ENCODE measurements at places on chromosomes 3 and 15.

- DNase-seq = no peak
Measured at GRCh38 chr3:147343926-147344325, 62.4 kb downstream of the ZIC4 start.

DNA sequence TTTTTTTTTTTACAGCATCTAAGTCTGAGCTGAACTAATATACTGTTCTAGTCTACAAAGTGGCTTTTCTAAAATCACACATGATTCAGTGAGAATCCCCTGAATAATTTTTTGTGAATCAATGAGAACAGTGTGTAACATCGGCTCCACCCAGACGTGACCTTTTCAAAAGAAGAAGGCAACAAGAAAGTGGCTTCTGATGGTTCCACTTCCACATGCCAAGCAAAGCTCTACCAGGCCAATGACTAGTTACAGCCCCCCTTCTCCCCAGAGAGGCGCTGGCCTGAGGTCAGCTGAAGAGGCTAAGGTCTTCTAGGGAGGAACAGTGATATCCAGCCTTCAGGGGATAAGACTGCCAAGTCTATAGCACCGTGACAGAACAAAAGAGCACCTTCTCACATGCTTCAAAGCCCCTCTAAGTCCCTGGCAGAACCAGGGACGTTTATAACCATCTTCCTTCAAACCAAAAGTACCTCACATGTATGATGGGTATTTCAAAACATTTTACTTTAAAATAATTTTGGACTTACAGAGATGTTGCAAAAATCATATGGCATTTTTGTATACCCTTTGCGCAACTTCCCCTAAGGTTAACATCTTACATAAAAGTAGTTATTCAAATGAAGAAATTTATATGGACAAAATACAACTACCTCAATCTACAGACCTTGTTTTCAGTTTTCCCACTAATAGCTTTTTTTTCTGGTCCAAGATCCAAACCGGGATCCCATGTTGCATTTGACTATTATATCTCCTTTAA lies 177.9 kb downstream of the OSBPL10 start:
- no peak for DNase-seq

GRCh38 chr15:61380270-61380669 lies 151.2 kb upstream of the RORA start:
- no peak for DNase-seq

GRCh38 chr15:75493732-75494131 lies 42.2 kb upstream of the SIN3A start:
- DNase-seq = no peak

GRCh38 chr15:82851306-82851850 lies 42.0 kb downstream of the WHAMM start:
- no peak for DNase-seq

GRCh38 chr3:163832547-163832946 lies 1245.7 kb downstream of the SI start:
- no peak for DNase-seq

- DNase-seq = no peak
Measured at GRCh38 chr3:125349556-125350165, 25.5 kb downstream of the ZNF148 start.

- no peak for DNase-seq
Measured at GRCh38 chr3:71873093-71873611, 88.2 kb upstream of the PROK2 start.

DNA sequence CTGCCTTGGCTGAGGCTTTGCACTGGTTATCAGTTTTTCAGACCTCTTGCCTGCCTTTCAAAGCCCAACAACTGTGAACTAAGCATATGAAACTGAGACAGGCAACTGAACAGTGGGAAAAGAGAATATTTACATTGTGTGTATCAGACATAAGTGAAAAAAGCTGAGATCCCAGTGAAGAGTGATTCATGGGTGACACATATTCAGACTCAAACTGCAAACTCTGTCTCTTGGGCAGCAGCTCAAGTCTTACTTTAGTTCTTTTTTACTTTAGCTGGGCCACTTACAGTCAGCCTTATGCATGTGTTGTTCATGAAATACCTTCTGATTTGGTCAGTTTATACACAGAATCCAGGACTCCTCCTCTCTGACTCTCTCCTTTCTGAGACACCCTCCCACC lies 19.2 kb downstream of the SUCLG2 start:
- no peak for DNase-seq

GRCh38 chr3:46926039-46926438 lies 48.5 kb downstream of the PTH1R start:
- DNase-seq = no peak

DNA sequence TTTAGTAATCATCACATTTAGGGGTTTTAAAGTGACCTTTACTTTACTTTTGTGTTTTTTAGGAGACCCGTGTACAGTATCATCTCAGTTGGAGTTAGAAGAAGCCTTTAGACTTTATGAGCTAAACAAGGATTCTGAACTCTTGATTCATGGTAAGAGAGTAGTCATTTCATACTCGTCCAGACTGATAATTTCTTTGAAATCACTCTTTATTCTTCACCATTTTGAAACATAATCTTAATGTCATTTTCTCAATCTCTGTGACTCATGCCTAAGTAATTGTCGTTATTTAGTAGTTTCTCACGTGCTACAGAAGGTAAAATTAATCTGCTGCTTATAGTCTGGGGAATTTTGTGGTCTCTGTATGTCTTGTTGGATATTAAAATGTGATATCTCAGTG lies 37.7 kb downstream of the PRKCI start:
- no peak for DNase-seq

GRCh38 chr3:181716966-181717365 lies 5.2 kb downstream of the SOX2 start:
- no peak for DNase-seq

GRCh38 chr3:84165328-84165727 lies 793.5 kb upstream of the CADM2 start:
- DNase-seq = no peak

- DNase-seq = no peak
Measured at GRCh38 chr3:163327086-163327485, 1751.2 kb downstream of the SI start.

DNA sequence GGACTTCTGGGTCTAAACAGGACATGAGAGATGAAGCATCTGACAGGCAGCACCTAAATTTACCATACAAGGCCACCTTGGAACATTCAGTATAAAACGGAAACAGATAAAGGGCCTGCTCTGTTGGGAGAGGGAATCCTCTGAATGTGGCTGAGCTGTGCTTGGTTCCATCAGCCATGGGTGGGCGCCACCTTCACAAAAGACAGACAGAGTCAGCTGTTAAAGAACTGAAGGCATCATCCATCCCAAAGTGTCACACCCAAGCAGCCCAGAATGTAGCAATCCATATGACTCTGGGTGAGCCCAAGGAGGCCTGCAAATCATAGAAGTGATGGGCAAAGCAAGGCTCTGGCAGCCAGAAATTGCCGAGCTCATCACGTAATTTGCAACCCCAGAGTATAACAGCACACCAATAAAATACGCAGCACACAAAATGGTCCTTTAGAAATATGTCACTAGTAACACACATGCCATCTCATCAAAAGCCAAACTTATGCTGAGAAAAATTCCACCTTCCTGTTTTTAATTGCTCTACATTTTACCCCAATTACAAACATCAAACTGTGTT lies 24.8 kb upstream of the RBP1 start:
- DNase-seq = peak; percentile 35

GRCh38 chr15:89141885-89142284 lies 53.6 kb downstream of the ABHD2 start:
- DNase-seq = no peak

- DNase-seq = peak; percentile 56
Measured at GRCh38 chr15:73127302-73127936, 75.2 kb downstream of the NEO1 start.

GRCh38 chr3:146803745-146804144 lies 198.6 kb upstream of the PLSCR5 start:
- no peak for DNase-seq

DNA sequence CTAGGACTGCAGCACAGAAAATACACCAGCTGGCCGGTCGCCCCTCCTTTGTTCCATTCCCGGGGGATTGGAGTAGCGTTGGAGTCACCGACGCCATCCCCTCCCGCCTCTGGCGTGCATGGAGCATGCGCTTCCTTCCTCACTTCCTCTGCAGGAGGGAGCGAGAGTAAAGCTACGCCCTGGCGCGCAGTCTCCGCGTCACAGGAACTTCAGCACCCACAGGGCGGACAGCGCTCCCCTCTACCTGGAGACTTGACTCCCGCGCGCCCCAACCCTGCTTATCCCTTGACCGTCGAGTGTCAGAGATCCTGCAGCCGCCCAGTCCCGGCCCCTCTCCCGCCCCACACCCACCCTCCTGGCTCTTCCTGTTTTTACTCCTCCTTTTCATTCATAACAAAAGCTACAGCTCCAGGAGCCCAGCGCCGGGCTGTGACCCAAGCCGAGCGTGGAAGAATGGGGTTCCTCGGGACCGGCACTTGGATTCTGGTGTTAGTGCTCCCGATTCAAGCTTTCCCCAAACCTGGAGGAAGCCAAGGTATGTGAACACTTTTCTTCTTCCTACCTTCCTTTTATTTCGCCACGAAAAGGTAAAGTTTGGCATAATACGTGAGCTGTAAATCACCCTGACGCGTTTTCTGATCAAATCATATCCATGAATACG lies at the start of gene SCG3:
Gene SCG3, plus strand, starts transcription at position 201 of the 661 bp plus-strand sequence. Its CDS starts 253 bp downstream, at position 454.
- DNase-seq = peak; percentile 70

- no peak for DNase-seq
Measured at GRCh38 chr3:51610708-51611107, 60.3 kb upstream of the TEX264 start.

GRCh38 chr3:157837336-157837735 lies 268.9 kb downstream of the SHOX2 start:
- DNase-seq = no peak

DNA sequence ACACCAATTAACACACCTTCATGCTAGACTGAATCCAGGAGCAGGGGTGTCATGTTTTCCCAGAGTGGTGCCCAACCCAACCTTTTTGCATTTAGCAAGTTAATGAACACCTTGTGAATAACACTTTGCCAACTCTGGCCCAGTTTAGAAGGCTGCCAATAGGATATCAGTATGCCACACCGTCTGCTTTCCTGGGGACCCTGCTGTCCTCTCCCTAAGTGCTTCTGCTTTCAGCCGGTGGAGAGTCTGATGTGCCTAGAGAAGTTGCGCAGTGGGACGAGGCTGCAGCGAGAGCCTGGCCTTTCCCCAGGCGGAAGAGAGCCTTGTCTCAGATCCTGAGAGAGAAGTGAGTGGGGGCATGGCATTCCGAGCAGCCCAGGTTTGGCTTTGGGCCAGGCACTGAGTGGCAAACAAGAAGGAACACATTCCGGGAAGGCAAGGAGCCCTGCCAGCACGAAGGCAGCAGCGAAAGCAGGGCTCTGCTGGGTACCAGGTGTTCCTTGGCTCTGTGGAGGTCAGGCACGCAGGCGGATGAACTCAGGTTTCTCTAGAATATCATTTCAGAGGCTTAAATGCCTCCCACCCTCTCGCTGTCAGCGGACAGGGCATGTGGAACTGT lies 36.9 kb downstream of the SENP8 start:
- DNase-seq = no peak

GRCh38 chr3:177752831-177753230 lies 555.5 kb upstream of the TBL1XR1 start:
- DNase-seq = no peak

- no peak for DNase-seq
Measured at GRCh38 chr3:99315896-99316295, 322.5 kb upstream of the COL8A1 start.

DNA sequence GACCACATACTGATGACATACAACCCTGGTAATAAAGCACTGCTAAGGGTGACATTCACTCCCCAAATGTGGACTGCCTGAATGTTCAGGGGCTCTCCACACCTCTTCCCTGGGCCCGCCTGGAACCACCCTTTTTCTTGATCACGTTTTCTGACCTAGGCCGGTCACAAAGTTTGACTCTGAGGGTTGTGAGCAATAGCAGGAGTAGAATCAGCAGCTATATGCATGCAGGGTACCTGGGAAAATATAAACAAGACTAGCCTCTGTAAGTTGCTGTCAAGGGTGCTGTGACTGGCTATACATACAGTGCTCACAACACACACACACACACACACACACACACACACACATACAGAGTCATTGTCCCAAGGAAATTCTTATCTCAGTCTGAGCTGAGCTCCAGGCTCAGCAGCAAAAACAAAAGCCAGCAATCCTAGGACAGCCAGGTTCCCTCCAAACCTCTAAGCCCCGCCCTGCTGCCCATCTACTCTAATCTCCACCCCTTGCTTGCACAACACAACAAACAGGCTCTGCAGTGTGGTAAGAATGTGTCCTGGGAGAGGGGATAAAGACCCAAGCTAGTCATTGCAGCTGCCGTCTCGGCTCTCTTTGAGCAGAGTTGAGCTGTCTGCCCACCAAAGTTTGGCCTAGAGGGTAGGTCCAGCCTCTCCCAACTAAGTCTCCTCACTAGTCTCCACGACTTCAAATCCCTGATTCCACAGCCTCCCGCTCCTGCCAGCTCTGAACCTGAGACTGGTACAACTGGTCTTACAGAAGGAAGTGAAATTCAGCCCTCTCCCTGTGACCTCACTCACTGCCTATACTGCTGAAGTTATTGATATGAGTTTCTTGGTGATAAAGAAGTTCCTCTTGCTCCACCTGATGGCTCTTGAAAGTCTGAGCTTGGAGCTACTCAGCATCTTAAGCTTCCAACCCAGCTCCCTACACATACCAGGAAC lies 2.2 kb downstream of the BMF start:
- DNase-seq = no peak

- DNase-seq = no peak
Measured at GRCh38 chr3:36075491-36075890, 304.8 kb upstream of the STAC start.

- no peak for DNase-seq
Measured at GRCh38 chr3:3836845-3837244, 37.6 kb downstream of the LRRN1 start.

GRCh38 chr3:59081071-59081470 lies 31.2 kb upstream of the CFAP20DC start:
- no peak for DNase-seq

- DNase-seq = no peak
Measured at GRCh38 chr3:168091302-168091858, 4.3 kb downstream of the GOLIM4 start.

GRCh38 chr3:5489536-5489935 lies 302.0 kb downstream of the EDEM1 start:
- DNase-seq = no peak

DNA sequence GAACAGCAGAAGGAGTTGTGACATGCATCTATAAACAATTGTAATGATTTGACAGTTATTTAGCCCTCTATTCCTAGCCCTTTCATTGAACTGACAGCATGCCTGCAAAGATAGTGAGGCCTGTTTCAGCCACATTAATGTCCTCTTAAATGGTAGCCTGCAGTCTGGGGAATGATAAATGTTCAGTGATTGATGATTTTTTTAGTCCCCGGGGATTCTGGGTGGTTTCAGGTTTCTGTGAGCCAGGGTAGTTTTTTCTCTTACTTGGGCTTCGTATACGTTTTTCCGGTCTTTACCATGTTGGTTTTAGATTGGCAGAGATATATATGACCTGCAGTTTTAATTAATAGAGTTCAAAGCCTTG lies 172.0 kb downstream of the TCF12 start:
- peak; percentile 57 for DNase-seq

GRCh38 chr15:96285729-96286254 lies 44.7 kb upstream of the NR2F2 start:
- no peak for DNase-seq
